ENCODE measurements at places on chromosomes 5 and 9. TPM values are rescaled to one million over a fixed set of nuclear protein-coding genes. Genes with fewer than 3 reads are reported as not detected.

Gene PAIP1
- 81.8 TPM for total RNA-seq

DNA sequence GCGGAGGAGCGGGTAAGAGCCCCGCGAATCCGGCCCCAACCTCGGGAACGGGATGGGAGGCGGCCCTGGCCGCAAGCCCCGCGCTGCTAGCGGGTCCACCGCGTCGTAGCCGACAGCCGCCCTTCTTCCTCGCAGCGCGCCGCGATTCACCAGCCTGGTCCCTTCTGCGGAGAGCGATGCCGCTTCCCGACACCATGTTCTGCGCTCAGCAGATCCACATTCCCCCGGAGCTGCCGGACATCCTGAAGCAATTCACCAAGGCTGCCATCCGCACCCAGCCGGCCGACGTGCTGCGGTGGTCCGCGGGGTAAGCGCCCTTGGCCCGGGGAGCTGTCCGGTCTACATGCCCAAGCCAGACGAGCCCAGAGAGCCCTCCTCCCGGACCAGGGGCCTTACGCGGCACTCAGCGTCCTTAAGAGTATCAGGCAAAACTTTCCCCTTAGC, 335 bp downstream of the ROPN1L start:
- no peak for DNase-seq

- DNase-seq: no peak
Observed at GRCh38 chr5:29769474-29769873, 1424.0 kb upstream of the CDH6 start.

- DNase-seq: no peak
Observed at GRCh38 chr9:76605321-76605900, 146.4 kb downstream of the GCNT1 start.

DNA sequence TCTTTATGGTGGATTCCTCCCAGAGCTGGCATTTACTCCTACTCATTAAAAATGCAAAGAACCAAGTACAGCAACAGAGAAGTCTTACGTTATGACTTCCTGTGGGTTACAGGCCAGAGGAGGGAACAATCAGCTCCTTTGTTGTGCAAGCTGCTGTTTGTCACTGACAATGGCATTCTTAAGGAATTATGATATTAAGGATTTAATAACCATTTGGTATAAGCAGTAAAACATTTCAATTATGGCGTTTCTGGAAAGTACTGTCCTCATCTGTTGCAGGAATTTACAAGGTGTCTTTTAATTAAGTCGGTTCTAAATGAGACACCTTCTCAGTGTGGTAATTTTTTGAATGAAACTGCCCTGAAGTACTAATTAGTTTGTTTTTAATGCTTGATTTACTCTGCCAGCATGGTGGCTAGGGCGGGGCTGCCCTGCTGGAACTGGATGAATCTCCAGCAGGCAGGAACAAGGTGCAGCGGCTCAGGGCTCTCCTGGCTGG, 49.1 kb upstream of the VDAC1 start:
- no peak for DNase-seq

GRCh38 chr5:39442991-39443390, 18.2 kb upstream of the DAB2 start:
- DNase-seq: no peak

Gene PCDHA3
- total RNA-seq: 0.63 TPM

DNA sequence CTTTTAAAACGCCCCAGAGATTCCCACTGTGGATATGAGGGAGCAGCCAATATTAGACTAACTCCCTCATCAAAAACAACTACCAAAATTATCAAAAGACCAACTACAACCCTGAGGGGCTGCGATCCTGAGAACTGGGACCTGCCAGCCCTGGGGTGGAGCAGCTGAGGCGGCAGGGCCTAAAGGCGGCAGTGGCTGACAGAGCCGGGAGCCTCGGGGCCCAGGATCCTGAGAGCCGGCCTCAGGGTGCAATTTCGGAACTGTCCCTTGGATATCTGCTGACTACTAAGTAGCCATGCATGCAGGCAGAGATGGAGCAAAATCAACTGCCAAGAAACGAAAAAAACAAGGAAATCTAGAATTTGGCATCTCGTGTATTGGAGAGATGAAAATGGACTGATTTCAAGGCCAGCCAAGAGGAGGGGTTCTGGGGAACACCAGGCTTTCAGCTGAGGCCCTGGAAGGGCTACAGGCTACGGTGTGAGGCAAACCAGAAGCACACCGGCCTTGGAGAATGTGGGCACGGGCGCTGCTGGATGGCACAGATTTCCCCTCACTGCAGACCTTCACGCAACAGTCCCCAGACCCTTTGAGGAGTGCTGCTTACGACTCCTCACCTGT, 63.6 kb upstream of the UBAC1 start:
- no peak for DNase-seq

DNA sequence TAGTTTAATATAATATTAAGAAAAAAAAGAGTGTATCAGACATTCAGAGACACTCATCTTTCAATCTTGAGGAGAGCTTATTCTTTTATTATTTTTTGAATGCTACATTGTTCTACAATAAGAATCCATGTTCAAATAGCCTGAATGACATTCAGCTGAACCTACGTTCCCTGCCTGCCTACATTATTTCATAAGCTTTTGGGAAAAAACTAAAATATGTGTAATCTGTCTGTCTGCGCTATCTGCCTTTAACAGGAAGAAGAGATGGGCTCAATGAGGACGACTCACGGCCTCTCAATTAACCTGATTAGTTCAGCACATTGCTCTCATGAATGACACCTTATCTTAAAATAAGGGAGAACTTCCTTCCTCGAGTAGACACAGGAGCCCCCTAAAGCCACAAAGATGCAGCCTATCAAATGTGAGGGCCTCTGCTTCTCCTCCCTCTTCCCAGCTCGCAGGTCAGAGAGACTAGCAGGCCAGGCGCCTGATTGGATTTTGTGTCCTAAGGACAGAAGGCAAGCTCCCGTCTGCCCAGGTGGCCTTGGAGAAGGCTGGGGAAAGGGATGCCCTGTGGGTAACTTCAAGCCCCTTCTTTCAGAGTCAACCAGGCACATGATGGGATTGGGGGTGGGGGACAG, 37.8 kb downstream of the EBF1 start:
- no peak for DNase-seq

- DNase-seq: no peak
Observed at GRCh38 chr9:127506814-127507750, 55.8 kb downstream of the LRSAM1 start.

- no peak for DNase-seq
Observed at GRCh38 chr5:133304707-133305216, 252.9 kb downstream of the HSPA4 start.

GRCh38 chr9:90770927-90771326, 30.7 kb upstream of the SYK start:
- DNase-seq: no peak

Gene ANKRD34B
- not detected for total RNA-seq

DNA sequence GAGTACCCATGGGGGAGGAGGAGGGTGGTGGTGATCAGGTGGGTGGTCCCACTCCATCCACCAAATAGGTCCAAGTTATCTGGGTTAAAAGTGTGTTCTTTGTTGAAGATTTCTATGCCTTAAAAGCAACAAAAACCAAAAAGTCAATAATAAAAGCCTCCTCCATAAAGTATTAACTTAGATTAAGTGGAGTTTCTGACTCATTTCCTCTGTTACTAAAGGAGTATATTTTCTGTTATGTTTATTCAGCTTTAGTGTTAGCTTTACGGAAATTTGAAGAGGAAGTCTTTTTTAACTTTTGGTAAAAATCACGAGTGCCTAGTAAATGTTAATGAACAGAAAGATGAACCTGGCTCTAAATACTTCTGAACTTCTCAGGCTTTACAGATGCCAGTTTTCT, 17.8 kb downstream of the FBXO38 start:
- no peak for DNase-seq

DNA sequence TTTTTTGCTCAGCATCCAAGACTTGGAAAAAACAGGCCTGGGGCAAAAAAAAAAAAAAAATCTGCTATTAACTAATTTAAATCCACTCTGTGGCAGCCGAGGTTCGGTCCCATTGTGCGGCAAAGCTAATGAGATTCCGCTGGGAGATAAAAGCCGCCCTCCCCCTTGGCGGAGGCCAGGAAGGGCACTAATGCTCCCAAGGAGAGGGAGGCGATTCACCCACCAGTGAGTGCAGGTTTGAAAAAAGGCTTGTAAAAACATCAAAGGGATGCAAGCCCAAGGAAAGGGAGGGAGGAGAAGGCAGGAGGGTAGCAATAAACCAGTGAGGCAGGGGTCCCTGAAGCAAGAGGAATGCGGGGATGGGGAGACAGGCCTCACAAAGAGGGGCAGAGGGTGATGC, 129.5 kb upstream of the RAPGEF1 start:
- DNase-seq: no peak

Gene SSBP2
- 38.8 TPM for total RNA-seq

Gene PCDHB15
- total RNA-seq: 6.0 TPM

Gene LCN12
- total RNA-seq: not detected
